ENCODE measurements at places on chromosomes 3 and 15.
A peak's percentile ranks its signal among the peaks of the same experiment; 100 is the strongest.

- no peak for DNase-seq
These were observed 35.6 kb upstream of the PYDC2 start for GRCh38 chr3:191425322-191425734.

GRCh38 chr3:114848082-114848481 is 299.0 kb downstream of the ZBTB20 start:
- no peak for DNase-seq

DNA sequence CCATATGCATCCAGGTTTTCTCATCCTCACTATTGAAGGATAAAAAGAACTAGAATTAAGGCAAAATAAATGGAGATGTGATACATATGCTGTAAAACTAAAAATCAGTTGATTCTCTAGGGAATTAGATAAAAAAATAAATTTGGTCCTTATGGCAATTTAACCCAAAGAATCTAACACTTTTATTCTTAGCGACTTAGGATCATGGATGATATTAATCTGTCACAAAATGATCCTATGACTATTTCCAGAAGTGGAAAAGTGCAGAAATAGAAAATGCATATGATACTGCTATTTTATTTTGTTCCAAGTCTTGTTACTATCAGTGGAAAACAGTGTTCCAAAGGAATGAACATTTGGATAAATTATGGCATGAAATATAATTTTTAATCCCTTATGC is 746.3 kb downstream of the ROBO2 start:
- no peak for DNase-seq

DNA sequence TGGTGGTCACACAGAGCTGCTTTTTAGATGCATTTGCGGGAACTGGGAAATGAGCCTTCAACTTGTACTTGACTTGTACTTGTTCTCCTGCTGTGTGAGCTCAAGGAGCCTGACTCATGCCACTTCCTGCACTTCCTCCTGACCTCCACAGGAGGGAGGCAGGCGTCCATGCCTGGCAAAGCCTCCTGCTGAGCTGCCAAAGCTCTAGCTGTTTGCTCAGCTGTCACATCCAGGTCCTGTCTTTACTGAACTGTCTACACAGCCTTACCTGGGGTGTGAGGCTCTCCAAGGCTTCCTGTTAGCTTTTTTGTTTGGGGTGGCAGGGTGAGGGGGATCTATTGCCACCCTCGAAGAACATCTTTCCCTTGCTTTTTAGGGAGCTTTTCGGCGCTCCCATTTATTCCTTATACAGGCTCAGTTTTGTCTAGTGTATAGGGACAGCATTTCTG is 6.4 kb downstream of the THPO start:
- DNase-seq = peak; percentile 73

- no peak for DNase-seq
These were observed 211.6 kb downstream of the TNIK start for GRCh38 chr3:171248426-171249111.

DNA sequence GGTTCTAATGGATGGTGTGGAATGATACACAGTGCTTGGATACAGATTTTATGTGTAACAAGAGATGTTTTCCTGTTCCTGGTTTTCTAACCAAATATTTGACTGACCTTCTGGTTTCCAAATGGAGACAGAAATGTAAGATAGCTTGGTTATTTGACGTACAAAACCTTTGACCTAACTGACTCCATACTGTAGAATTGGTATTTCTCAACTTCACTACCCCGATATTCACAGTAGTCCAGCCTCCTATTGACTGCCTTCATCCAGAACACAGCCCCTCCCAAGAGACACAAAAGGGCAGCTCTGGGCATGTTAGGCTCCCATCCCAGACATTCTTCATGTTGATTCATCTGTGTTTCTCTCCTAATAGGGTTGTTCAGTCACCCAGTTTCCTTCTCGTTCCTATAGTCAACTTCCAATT is 33.4 kb downstream of the MYO1E start:
- DNase-seq = no peak

GRCh38 chr3:41338276-41338675 is 139.0 kb downstream of the CTNNB1 start:
- DNase-seq = no peak

GRCh38 chr3:119990888-119991287 is 103.4 kb downstream of the GSK3B start:
- no peak for DNase-seq

- no peak for DNase-seq
These were observed 48.6 kb upstream of the ULK4 start for GRCh38 chr3:42010530-42010929.

DNA sequence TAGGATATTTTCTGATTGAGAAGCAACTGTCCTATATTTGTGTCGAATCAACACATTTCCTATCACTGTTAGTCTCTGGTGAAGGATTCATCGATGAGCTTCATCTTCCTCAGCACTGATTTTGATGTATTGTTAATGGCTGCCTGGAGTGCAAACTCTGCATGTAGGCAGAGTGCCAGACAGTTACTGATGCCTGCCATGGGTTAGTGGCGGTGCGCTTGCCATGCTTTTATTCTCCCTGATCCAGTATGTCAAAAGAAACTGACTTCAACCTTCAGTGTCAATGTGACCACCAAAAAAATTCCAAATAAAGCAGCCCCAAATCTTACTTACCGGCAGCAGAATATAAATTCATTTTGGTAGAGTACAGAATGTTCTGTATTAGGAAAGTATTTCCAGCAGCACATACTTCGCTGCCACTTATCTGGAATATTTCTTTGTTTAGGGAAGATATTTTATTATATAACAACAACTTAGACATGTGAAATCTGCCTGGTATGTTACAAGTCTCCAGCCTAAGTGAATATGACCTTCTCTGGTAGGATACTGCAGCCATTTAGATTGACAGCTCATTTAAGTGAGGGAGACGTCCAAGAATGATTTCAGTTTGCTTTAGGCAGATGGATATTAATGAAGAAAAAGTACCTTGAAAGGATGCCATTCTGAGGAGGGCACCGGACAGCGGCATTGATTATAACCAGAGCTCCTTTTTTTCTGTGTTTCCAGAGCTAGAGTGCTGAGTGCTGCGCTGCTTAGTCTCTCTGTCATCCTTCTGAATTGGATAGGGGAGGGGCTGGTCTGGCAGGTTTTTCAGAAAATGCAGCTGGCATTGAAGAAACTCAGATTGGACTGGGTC is 59.9 kb downstream of the ARHGEF26 start:
- no peak for DNase-seq

DNA sequence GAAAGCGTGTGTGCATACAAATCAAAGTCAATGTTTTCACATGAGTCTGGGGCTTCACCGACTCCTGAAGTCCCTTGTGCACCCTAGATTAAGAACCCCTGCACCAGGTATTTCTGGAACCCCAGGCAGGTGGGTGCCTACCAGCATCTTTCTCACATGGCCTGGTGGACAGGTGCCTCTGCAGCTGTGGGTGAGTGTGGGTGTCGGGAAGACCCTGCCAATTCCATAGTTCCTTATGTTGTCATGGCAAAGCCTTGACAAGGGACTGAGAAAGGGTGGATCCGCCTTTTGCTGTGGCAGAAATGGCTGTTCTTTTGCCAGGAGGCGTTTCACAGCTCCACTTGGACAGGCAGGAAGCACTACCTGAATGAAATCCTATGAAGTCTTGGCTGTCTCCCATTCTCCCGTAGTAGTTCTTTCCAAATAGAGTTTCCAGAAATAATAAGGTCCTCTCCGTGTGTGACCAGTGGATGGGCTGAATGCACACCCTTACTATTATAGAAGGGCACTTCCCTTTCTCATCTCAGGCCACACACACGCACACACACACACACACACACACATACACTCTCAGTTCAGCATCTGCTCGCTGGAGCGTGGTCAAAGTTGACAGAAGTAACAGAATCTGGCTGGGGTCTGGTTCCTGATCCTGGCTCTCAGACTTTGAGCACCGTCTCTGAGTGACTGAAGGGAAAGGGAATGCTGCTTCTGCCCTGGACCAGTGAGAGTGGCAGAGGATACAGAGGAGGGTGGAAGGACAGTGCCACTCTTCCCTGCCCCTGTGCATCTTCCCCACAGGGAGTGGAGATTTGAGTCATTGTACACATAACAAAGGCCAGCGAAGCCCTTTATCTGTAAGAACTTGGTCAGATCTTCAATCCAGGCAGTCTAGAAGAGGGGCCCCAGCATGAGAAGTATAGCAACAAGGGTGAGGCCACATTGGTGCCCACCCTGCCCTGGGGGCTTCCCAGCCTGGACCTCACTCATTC is 38.7 kb downstream of the PDIA5 start:
- DNase-seq = peak; percentile 46

DNA sequence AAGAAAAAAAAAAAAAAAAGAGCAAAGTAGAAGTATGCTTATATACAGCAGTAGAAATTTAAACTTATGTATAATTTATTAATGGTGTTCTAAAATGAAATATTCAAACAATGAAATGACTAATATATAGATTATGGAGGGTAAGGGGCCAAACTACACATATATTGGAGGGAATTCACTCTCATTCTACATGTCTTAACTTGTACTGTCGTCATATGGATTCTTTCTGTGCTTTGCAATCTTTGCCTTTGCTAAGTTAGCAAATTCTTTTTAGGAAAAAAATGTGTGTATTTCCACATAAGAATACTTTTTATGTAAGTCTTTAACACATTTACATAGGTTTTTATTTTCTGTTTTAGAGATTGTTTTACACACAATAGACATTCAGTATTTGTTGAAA is 118.9 kb upstream of the MBNL1 start:
- DNase-seq = no peak

DNA sequence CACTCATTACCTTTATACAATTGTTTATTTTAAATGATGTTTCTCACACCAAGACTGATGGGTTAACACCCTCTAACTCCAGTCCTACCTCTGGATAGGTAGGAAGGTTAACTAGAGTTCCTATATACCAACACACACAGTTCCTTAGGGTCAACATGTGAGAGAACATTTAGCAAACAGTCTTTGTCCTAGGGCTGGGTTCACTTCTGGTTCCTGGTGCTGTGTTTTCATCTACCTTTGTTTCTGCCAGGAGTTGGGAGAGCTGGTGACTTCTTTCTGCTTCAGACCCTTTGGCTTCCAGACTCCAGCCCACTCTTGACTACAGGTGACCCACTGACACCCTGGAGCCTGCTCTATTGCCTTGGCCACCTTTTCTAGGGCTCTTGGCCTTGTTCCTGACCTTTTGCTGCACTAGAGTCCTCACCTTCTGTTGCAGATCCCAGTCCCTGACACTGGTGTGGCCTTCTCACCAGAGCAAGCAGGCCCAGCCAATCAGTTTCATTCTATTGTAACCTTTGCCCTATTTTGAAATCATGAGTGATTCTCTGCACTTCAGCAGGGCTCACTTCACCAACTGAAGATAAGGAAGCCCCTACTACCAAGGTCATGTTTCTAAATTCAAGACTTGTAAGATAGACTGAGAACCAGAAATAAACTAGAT is 50.0 kb upstream of the SECISBP2L start:
- no peak for DNase-seq
